T-cell (primary cell): ENCODE measurements at places on chromosomes 12 and 14. TPM values are rescaled to one million over a fixed set of nuclear protein-coding genes. Genes with fewer than 3 reads are reported as not detected.

Gene PAPOLA
- 207 TPM for total RNA-seq

Gene MLXIP
- 98.3 TPM for total RNA-seq

Gene MIP
- not detected for total RNA-seq

Gene DEGS2
- 0.68 TPM for total RNA-seq

DNA sequence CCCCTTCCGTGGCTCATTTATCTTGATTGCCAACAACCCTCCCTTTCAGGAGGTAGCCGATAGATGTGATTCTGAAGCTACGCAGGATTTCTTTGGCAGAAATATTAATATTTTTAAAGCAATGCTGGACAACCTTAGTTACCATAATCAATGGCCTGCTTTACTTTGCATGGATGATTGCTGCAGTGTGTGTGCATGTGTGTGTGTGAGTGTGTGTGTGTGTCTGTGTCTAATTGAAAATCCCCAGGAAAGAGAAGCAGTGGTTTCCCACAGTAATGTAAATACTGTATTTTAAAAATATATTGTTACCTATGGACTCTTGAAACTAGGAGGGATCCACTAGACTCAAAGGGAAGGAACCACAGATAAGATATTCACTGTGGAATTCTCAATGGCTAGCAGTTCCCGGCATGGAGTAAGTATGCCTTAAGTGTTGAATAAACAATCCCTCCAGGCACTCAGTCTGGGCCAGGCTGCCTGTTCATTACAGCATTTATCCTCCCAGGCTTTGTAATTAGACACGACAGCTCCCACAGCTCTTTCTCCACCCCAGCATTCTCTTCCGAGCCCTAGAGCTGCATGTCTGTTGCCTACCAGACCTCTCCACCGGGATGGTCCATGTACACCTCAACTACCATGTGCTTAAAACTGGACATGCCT is 22.5 kb upstream of the C14orf132 start:
- DNase-seq, result no peak

Gene HOTAIR
- total RNA-seq, result not detected

- no peak for DNase-seq
Observed at GRCh38 chr12:66244446-66244845, 55.4 kb downstream of the IRAK3 start.

Gene AKAP5
- total RNA-seq, result 0.30 TPM

- DNase-seq, result no peak
Observed at GRCh38 chr14:24881116-24881893, 168.6 kb downstream of the STXBP6 start.

GRCh38 chr14:67680121-67680602 is 5.7 kb upstream of the VTI1B start:
- no peak for DNase-seq

- no peak for DNase-seq
Observed at GRCh38 chr14:73829526-73830431, 21.9 kb upstream of the PTGR2 start.

Gene NCOR2
- total RNA-seq, result 116 TPM

Gene SNRNP35
- total RNA-seq, result 44.1 TPM
